ENCODE measurements at places on chromosomes 3 and 15. TPM values are rescaled to one million over a fixed set of nuclear protein-coding genes. Genes with fewer than 3 reads are reported as not detected.

TERC gene
- polyA plus RNA-seq, result not detected

SLC9C1 gene
- not detected for polyA plus RNA-seq

ZIC4 gene
- 6.3 TPM for polyA plus RNA-seq

FSD2 gene
- polyA plus RNA-seq, result 0.04 TPM

RETNLB gene
- polyA plus RNA-seq, result not detected

CLDN1 gene
- polyA plus RNA-seq, result 0.28 TPM

SGO1 gene
- polyA plus RNA-seq, result 6.6 TPM

TNFSF10 gene
- polyA plus RNA-seq, result not detected

KCNAB1 gene
- 1.3 TPM for polyA plus RNA-seq

All from GM23248 (cell line).